ENCODE measurements at places on chromosomes 3 and 15. TPM values are rescaled to one million over a fixed set of nuclear protein-coding genes. Genes with fewer than 3 reads are reported as not detected.

DNA sequence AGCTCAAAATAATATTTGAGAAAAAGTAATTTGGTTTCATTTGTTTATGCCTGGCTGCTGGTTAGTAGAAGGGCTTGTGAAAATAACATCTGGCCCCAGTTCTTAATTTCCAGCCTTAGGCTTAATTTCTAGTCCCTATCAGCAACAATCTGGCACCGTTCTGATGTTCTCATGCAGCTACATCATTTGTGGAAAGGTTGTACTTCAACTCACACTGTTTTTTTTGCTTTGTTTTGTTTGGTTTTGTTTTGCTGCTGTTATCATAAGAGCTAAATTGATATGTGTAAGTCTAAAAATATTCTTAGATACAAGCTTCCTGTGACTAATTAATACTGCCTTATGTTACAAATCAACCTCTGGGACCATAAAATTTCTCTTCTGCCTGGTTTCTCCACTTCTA, 8.9 kb downstream of the CPA3 start:
- H3K36me3 ChIP-seq: no peaks in the 10 kb centered on the region
- H3K4me1 ChIP-seq: no peaks in the 10 kb centered on the region
- H3K27ac ChIP-seq: no peak overlapping the region
- no peak overlapping the region for H3K4me3 ChIP-seq
- no peak for DNase-seq
- peaks cover 2% of the 10 kb centered on the region for H3K27me3 ChIP-seq

DNA sequence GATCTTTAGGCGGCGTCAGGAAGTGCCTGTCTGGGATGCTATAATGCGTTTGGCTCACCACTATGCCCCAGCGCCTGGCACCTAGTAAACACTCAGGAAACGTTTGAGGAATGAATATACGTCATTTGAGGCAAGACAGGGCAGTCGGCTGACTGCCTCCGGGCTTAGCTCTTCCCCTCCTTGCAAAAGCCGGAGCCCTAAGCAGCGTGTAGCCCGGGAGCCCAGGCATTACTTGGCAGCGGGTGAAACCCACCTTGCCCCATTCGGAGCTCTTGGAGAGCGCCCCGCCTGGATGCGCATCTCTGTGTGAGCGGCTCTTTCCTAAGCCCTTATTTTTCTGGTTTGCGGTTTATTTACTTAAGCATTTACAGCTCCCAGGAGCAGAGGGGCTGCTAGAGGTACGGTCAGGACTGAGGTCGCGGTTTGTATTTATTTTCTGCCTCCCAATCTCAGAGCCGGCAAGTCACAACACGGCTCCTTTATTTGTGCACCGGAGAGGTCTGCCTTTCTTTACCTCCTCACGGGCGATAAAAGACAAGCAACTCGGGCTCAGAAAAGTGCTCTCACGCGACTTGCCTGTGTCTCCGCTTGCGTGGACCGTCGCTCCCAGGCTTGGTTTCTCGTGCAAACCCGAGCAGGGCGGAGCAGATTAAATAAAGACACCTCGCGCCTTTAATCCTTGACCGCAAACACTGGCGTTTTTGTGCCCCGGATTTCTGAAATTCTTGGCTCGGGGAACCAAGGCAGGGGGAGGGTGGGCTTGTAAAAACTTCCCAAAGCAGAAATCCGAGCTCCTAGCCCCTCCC, 737 bp upstream of the ITPR1 start:
- no peaks in the 10 kb centered on the region for H3K27me3 ChIP-seq
- H3K4me1 ChIP-seq: peaks cover 25% of the 10 kb centered on the region

DNA sequence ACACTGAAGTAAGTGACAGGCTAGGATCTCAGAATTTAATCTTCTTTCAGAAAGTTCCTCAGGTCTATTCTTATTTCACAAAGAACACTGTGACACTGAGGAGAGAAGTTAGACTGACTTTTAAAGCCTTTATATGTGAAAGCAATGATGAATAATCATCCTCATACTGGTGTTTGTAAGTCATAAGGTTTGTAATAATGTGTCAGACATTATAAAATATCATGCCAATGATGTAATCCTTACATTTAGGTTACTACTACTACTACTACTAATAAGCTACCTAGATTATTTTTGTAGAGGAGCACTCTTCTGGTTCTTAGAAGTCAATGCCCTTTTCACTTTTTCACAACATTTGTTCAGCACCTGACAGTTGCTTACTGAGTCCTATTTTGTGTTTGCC, 33.4 kb downstream of the FANCD2OS start:
- H3K27ac ChIP-seq: no peak overlapping the region
- no peak overlapping the region for H3K4me3 ChIP-seq
- H3K36me3 ChIP-seq: no peaks in the 10 kb centered on the region
- DNase-seq: no peak
- no peaks in the 10 kb centered on the region for H3K4me1 ChIP-seq

- H3K27ac ChIP-seq: no peak overlapping the region
- no peak overlapping the region for H3K4me3 ChIP-seq
- H3K27me3 ChIP-seq: no peaks in the 10 kb centered on the region
- H3K4me1 ChIP-seq: no peaks in the 10 kb centered on the region
These were observed 262.0 kb upstream of the ZNF717 start for GRCh38 chr3:76047368-76047767.

- H3K4me1 ChIP-seq: peaks cover 5% of the 10 kb centered on the region
- H3K4me3 ChIP-seq: no peak overlapping the region
- H3K36me3 ChIP-seq: no peaks in the 10 kb centered on the region
- no peak overlapping the region for H3K27ac ChIP-seq
These were observed 36.5 kb downstream of the ALS2CL start for GRCh38 chr3:46656778-46657556.

- peaks cover 14% of the 10 kb centered on the region for H3K4me1 ChIP-seq
- H3K36me3 ChIP-seq: no peaks in the 10 kb centered on the region
- DNase-seq: no peak
- H3K27ac ChIP-seq: no peak overlapping the region
- no peaks in the 10 kb centered on the region for H3K27me3 ChIP-seq
- H3K4me3 ChIP-seq: no peak overlapping the region
These were observed 253.3 kb downstream of the FAM43A start for GRCh38 chr3:194938845-194939531.

- H3K36me3 ChIP-seq: no peaks in the 10 kb centered on the region
- no peak overlapping the region for H3K27ac ChIP-seq
- no peaks in the 10 kb centered on the region for H3K27me3 ChIP-seq
- no peak for DNase-seq
- no peak overlapping the region for H3K4me3 ChIP-seq
These were observed 44.6 kb upstream of the RBMS3 start for GRCh38 chr3:29236146-29236840.

- H3K4me1 ChIP-seq: no peaks in the 10 kb centered on the region
- H3K36me3 ChIP-seq: no peaks in the 10 kb centered on the region
- H3K27me3 ChIP-seq: no peaks in the 10 kb centered on the region
- H3K4me3 ChIP-seq: no peak overlapping the region
- no peak for DNase-seq
- H3K27ac ChIP-seq: no peak overlapping the region
These were observed 33.3 kb downstream of the CMTM6 start for GRCh38 chr3:32469151-32469874.

- DNase-seq: no peak
- no peak overlapping the region for H3K4me3 ChIP-seq
- no peak overlapping the region for H3K27ac ChIP-seq
- H3K36me3 ChIP-seq: no peaks in the 10 kb centered on the region
- H3K27me3 ChIP-seq: no peaks in the 10 kb centered on the region
These were observed 93.0 kb downstream of the SNRK start for GRCh38 chr3:43379343-43379742.

- H3K36me3 ChIP-seq: no peaks in the 10 kb centered on the region
- no peaks in the 10 kb centered on the region for H3K4me1 ChIP-seq
- H3K27me3 ChIP-seq: no peaks in the 10 kb centered on the region
- H3K4me3 ChIP-seq: no peak overlapping the region
These were observed 64.9 kb downstream of the SLC7A14 start for GRCh38 chr3:170520996-170521395.

DNA sequence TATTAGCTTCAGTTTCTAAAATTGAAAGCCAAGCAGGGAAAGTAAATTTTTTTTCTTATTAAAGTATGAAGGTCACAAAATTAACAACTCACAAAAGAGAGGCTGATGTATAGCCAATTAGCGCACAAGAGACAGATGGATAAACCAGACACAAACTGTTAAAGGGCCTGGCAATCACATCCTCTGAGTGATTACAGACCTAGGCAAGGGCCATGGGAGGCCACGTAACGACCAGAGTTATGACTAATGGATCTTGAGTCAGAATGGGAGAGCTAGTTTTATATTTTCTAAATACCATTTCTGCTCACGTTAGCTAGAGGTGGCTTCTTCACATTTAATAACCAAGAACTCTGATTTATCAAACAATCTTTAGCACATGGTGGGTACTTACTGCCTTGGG, 17.8 kb upstream of the SCAMP5 start:
- H3K27me3 ChIP-seq: no peaks in the 10 kb centered on the region
- H3K27ac ChIP-seq: no peak overlapping the region
- no peaks in the 10 kb centered on the region for H3K4me1 ChIP-seq
- DNase-seq: no peak
- H3K36me3 ChIP-seq: no peaks in the 10 kb centered on the region
- H3K4me3 ChIP-seq: no peak overlapping the region

GRCh38 chr3:111967651-111968274, 11.1 kb upstream of the ABHD10 start:
- H3K4me3 ChIP-seq: no peak overlapping the region
- H3K27me3 ChIP-seq: no peaks in the 10 kb centered on the region
- peak overlapping the region; percentile 28 for H3K27ac ChIP-seq
- no peaks in the 10 kb centered on the region for H3K4me1 ChIP-seq
- H3K36me3 ChIP-seq: peaks cover 50% of the 10 kb centered on the region
- peak; percentile 68 for DNase-seq

GRCh38 chr3:195863121-195864061, 45.0 kb downstream of the TNK2 start:
- peaks cover 27% of the 10 kb centered on the region for H3K4me1 ChIP-seq
- peak overlapping the region; percentile 49 for H3K27ac ChIP-seq
- H3K4me3 ChIP-seq: no peak overlapping the region
- no peaks in the 10 kb centered on the region for H3K27me3 ChIP-seq
- peaks cover 38% of the 10 kb centered on the region for H3K36me3 ChIP-seq

DNA sequence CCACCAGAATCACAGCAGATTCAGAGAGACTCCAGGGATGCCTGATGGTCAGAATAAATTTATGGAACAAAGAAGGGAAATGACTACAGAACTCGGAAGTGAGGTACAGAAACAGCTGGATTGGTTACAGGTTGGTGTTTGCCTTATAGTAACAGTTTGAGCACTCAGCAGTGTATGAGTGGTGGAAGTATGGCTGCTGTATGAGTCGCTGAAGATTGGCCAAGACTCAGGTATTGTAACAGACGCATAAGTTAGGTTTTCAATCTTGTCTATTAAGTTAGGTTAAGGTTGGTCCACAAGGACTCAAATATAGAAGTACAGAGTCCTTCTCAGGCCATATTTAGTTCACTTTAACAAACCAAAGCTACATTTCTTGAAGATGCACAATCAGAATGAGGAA, 33.1 kb downstream of the ATP13A5 start:
- H3K27ac ChIP-seq: no peak overlapping the region
- H3K4me3 ChIP-seq: no peak overlapping the region
- H3K36me3 ChIP-seq: no peaks in the 10 kb centered on the region
- H3K27me3 ChIP-seq: no peaks in the 10 kb centered on the region
- H3K4me1 ChIP-seq: no peaks in the 10 kb centered on the region

DNA sequence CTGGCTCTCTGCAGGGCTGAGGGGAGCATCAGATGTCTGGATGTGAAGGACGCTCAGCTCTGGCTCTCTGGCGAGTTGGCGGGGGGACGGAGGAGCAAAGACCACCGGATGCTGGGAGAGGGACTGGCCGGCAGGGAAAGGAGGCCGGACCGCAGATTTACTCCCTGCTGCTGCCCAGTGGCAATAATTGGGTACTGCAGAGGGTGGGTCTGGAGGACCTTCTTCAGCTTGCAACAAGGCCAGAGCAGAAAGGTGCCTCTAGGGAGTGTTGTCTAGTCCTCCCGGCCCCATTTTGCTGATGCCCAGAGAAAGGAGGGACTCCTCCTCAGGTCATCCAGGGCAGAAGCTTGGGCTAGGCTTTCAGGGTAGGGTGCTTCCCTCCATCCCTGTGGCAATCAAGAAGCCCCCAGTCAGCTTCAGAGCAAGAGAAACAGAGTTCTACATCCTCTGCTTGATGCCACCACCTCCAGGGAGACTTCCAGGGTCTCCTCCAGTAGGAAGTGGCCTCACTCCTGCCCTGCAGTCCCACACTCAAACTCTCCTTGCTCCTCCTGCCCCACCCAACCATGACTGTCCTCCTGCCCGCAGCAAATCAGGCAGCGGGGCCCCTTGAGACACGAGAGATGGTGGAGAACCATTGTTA, 20.3 kb upstream of the CSPG4 start:
- no peaks in the 10 kb centered on the region for H3K36me3 ChIP-seq
- peak; percentile 79 for DNase-seq
- no peak overlapping the region for H3K4me3 ChIP-seq
- H3K4me1 ChIP-seq: peaks cover 23% of the 10 kb centered on the region

- no peaks in the 10 kb centered on the region for H3K27me3 ChIP-seq
These were observed 45.4 kb downstream of the BTD start for GRCh38 chr3:15646851-15647511.

DNA sequence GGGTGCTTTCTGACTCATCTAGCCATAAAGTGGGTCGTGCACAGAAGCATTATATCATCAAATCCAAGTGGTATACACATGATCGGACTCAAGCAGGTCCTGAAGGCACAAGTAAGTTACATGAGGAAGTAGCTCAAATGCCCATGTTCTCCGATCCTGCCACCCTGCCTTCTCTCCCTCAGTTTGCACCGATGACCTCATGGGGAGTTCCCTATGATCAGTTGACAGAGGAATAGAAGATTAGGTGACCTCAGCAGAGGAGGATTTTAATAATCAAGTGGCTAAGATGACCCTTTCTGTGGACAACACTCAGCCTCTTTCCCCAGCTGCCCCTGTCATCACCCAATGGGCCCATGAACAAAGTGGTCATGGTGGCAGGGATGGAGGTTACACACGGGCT, 149.5 kb downstream of the TBC1D5 start:
- no peaks in the 10 kb centered on the region for H3K4me1 ChIP-seq
- no peak overlapping the region for H3K4me3 ChIP-seq
- H3K36me3 ChIP-seq: no peaks in the 10 kb centered on the region

- DNase-seq: no peak
- H3K4me1 ChIP-seq: no peaks in the 10 kb centered on the region
- no peaks in the 10 kb centered on the region for H3K27me3 ChIP-seq
- no peaks in the 10 kb centered on the region for H3K36me3 ChIP-seq
- H3K27ac ChIP-seq: no peak overlapping the region
- no peak overlapping the region for H3K4me3 ChIP-seq
These were observed 87.6 kb downstream of the RAB11A start for GRCh38 chr15:65956899-65957298.

DNA sequence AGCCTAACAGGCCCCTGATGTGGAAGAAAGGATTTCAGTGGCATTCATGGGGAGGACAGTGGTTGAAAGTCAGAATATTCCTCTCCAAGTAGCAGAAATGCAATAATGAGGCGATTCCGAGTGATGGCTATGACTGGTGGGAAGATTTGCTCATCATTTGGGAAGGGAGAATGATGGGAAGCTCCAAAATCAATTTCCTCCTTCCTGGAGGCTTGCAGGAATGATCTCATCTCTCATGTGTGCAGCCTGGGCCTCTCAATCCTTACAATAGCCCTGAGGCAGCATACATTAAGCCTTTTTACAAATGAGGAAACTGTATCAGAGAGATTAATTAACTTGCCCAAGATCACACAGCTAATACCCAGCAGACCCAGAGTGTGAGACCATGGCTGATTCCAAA, 58.7 kb downstream of the BOC start:
- H3K27ac ChIP-seq: no peak overlapping the region
- H3K36me3 ChIP-seq: no peaks in the 10 kb centered on the region
- DNase-seq: no peak
- H3K27me3 ChIP-seq: no peaks in the 10 kb centered on the region
- H3K4me1 ChIP-seq: peaks cover 4% of the 10 kb centered on the region
- H3K4me3 ChIP-seq: no peak overlapping the region

The MKRN2OS gene
- polyA plus RNA-seq: not detected

The LNP1 gene
- 1.2 TPM for polyA plus RNA-seq

The RUVBL1 gene
- polyA plus RNA-seq: 9.4 TPM

The ZNF80 gene
- polyA plus RNA-seq: not detected

The SOX14 gene
- polyA plus RNA-seq: not detected

The IQCF5 gene
- not detected for polyA plus RNA-seq

The ZNF35 gene
- polyA plus RNA-seq: 4.1 TPM

The TMEM202 gene
- not detected for polyA plus RNA-seq

The STAC gene
- polyA plus RNA-seq: 0.29 TPM

All from heart right ventricle (tissue), 16 donors.